Activated naive CD4-positive, alpha-beta T cell treated with Interleukin-2 at 50 U/mL for 16 hours (primary cell): ENCODE measurements at places on chromosomes 2 and 18.

DNA sequence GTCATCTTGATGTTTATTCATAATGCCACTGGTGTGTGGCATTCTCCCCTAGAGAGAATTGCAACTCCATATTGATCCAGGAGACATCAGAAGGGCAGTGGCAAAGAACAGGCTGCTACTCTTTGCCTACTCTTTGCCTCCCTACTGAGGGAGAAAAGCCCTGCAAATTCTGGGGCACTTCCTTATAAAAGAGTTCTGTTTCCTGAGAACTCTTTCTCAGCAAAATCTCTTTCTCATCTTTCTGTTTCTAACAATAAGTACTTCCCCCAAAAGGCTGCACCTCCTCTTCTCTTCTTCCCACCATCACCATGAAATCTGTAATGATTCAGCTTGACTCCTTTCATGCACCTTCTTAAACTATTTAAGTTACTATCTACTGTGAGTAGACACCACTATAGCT, 270.3 kb downstream of the MREG start:
- no peak for DNase-seq

- DNase-seq, result no peak
Measured at GRCh38 chr2:3288470-3289170, 89.0 kb downstream of the EIPR1 start.

DNA sequence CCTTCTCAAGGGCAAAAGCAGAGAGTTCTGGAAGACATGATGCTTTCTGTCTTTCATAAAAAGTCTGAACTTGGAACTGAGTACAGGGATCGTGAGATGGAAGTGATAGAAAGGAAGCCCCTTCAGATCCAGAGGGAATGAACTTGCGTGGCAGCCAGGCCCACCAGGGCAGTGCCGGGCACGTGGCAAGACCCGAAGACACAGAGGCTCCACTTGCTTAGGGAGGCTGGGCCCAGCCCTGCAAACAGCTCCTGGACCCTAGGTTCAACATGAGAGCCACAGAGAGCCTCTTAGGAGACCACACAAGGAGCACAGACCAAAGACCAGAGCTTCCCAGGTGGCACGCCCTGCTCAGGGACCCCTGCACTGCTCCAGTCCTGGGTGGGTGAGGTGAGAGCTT, 155.4 kb upstream of the SMIM21 start:
- no peak for DNase-seq

- DNase-seq, result no peak
Measured at GRCh38 chr2:227308784-227309183, 16.3 kb upstream of the MFF start.

DNA sequence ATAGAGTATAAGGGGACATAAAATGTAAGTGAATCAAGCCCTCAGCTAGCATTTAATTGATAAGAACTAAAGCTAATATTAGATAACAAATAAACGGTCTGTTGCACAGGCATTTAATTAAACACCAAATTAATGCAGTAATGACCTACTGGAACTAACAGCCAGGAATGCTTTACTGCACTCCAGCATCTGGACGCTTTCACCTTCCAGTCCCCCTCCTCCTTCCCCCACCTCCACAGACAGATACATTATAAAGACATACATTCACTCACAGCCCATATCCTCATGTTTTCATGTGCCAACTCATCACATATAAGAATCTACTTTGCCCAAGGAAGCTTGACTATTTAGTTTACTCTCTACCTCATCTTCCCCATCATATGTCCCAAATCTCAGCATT, 337.4 kb upstream of the PIK3C3 start:
- no peak for DNase-seq

DNA sequence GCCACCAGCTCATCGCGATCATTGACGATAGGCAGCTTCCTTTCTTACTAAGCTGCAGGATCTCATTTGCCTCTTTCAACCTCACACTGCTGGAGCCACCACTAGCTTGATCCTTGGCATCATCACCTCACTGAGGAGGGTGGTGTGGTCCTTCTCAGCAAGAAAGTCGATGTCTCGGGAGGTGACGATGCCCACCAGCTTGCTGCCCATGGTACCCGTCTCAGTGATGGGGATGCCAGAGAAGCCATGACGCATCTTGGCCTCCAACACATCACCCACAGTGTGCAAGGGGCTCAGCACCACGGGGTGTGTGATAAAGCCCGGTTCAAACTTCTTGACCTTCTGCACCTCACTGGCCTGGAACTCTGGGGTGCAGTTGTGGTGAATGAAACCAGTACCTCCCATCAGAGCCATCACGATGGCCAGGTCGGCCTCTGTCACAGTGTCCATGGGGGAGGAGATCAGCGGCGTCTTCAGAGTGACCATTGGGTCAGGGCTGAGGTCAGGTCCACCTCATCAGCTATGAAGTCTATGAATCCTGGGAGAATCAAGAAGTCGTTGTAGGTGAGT, 22.5 kb downstream of the CFLAR start:
- DNase-seq, result no peak

DNA sequence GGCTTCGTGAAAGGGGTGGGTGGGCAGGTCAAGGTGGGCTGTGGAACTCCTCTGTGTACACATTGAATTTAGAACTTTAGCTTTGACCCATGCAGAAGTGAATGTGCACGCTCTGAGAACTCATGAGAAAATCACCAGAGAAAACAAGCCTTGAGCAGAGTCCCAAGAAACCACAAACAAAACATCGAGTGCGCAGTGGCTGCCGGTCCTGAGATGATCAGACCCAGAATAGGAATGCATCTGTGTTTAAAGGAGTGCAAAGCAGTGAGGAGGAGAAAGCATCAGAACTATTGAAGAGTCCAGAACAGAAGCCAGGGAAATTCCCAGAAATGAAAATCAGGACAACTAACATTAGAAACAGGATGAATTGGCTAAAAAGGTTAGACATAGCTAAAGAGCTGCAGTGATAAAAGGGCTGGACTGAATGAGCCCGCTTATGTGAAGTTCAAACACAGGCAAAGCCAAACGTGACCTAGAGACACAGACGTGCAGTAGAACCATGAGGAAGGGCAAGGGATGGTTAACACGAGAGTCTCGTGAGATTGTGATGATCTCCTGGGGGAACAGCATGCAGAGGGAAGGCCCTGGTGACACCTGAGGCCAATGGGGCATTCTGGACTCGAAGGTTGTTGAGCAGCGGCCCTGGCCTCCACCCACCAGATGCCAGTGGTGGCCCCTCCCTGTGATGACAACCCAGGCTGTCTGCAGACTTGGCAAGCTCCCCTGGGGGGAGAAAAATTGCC, 16.4 kb upstream of the TXNL4A start:
- DNase-seq, result no peak

GRCh38 chr2:199596549-199596948, 138.8 kb upstream of the SATB2 start:
- no peak for DNase-seq

DNA sequence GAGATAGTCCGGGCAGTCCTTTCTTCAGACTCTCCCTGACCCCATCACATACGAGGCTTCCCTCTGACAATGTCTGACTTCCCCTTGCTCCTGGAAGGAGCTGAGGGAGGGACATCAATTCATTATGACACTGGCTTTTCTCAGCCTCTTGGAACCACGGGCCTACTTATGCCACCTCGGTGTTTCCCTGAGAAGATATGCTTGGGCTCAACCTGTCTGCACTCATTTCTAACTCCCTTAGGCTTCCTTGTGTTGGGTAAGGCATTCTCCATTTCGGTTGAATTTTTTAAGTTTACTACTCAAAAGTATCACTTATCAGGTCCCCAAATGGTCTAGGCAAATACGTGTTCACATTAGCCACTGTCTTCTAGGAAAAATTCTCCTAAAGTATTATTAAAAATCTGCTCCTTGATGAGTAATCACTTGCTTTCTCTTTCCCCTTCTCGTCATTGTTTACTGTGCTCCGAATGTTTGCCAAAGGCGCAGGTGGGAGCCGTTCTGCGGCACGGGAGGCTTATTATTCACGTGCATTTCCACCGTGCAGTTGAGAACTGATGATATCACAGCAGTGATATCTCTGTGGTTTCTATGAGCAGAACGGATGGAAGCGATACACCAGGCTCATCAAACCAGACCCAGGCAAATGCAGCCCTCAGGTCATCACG, 33.1 kb downstream of the ARL4C start:
- DNase-seq, result peak; percentile 81

GRCh38 chr2:2933426-2933825, 444.2 kb downstream of the EIPR1 start:
- DNase-seq, result no peak

DNA sequence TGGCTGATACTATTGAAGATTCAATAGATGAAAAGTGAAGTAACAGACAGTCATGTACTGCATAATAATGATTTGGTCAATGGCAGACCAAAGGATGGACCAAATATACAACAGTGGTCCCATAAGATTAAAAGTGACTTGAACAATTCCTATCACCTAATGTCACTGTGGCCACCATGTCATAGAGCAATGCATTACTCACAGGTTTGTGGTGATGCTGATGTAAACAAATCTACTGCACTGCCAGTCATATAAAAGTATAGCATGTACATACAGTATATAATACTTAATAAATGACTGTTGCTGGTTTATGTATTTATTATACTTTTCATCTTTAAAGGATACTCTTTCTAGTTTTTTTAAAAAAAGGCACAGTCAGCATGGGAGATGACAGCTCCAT, 99.9 kb downstream of the USP34 start:
- DNase-seq, result no peak

- no peak for DNase-seq
Measured at GRCh38 chr2:3745920-3746319, 42.5 kb downstream of the DCDC2C start.

GRCh38 chr2:233838251-233838650, 16.1 kb downstream of the HJURP start:
- DNase-seq, result no peak

DNA sequence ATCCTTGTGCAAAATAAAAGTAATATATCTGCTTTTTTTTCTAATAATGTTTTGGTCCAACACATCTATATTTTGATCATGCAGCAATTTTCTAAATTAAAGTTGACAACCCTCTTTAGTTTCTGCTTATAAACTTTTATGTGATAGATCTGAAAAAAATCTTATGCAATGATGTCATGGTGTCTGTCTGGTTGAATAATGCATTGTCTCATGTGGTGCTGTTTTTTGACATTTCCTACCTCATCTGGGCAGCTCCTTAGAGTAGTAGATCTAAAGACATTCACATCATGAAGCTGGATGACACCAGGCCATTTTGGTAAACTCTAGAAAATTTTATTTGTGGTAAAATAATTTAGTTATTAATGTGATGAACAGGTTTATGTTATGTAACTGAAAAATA, 106.8 kb upstream of the FN1 start:
- DNase-seq, result no peak

DNA sequence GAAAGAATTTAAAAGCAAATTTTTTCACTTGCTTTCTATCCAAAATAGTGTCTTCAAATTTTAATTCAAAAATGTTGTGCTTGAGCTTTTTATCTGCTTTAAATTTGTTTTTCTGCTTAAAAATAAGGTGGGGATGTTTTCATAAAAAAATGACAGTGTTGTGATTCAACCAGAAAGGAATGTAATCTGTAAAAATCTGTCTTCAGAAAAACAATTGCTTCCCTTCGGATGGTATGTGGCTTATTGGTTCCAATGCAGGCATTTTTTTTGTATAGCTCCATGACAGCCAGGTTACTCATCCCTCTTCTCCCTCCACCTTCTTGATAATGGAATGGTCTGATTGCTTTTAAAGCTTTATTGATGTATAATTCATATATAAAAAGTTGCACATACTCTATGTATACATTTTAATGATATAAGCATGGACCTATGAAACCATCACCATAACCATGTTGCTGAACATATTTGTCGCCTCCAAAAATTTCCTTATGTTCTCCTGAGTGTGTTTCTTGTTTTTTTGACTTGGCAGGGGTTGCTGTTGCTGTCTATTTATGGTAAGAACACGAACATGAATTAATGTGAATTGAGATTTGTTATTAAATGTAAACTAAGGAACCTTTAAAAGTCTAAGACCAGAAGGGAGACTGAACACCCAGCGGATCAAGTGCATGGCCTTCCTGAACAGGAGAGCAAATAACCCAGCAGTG, 363.7 kb upstream of the SPHKAP start:
- no peak for DNase-seq

DNA sequence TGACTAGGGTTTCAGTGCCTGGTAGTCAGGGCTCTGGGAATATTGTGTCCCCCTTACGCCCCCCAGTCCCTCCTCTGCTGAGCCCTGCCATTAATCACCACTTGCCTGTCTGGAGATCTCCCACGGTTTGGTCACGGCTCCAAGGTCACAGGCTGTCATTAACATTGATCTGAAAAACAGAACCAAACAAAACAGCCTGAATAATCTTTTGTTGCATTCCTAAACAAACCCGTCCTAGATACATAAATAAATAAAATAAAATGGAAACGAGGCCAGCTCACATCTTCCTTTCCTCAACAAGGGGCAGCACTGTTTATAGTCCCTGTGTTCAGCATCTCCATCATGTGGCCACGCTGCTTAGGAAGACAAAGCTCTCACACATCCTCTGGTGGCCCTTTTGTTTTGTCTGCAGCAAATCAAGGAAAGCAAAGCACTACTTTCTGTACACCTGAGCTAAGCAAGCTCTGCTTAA, 282.8 kb downstream of the AGPS start:
- no peak for DNase-seq

DNA sequence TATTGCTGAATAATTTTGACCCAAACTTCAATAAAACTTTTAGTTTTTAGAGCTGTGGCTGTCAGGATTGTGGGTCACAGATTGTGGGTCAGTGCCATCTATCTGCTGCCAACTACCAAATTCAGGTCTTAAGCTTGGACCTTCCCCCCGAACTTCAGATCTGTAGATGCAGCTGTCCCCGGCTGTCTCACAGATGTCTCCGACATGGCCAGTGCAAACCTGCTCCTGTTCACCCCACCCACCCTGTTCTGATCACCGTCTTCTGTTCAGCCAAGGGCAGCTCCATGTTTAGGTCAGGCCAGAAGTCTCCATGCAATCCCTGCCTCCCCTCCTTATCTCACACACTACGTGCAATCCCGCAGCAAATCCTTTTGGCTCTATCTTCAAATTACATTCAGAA, 175.0 kb downstream of the PRKCE start:
- no peak for DNase-seq

- no peak for DNase-seq
Measured at GRCh38 chr2:238406998-238407285, 19.8 kb upstream of the ASB1 start.
